ENCODE measurements at places on chromosomes 1 and 21.

DNA sequence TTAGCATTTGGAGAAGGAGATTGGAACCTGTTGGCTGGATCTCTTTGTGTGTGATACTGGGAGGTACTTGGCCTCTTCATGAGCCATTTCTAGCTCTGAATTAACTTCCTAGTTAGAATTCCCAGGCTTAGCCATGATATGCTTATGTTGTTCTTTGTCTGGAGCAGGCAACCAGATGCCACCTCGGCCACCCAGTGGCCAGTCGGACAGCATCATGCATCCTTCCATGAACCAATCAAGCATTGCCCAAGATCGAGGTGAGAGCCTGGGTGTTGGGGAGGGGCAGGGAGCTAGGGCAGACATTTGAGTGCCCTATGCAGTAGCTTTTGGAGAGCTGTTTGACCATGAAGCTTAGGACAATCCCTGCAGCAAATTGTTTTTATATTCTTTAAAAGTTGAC is 26.5 kb upstream of the PIGV start:
- DNase-seq, result no peak

DNA sequence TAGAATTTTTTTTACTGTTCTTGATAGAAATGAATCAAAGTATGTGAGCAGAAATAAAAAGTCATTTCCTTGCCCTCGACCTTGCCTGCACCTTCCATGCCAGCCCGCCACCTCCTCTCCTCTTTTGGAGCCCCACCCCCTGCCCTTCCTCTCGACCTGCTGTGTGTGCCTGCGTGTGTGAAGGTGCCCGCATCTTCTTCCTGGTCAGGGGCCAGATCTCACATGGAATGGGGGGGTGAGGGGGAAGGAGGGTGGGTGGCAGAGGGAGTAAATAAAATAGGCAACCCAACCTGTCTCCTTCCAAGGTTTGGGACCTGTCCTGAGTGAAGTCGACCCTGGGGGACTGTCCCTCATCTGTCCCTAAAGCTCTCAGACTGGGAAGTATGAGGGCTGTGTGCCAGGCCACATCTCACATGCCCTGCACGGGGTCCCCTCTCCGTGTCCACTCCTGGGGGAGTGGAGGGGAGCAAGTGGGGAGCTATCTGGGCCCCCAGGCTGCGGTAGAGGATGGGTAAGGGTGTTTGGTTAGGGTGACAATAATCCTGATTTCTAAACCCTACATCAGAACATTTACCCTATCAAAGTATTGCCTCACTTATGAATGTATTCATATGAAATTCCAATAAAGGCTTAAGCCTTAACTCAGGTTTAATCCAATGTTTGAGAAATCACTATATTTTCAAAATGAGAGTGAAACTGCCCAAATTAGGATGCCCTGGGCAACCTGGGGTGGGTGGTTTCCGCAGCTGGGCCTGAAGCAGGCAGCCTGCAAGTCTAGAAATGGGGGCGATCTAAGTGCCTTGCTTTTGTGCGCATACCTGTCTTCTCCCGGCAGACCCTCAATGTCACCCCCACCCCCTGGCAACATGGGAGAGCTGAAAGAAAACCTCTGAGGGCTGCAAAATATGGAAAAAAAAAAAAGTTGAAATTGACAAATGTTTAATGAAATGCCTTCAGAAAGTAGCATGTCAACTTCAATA is 15.4 kb downstream of the AMPD2 start:
- no peak for DNase-seq

GRCh38 chr1:64597113-64597512 is 127.2 kb downstream of the CACHD1 start:
- no peak for DNase-seq

DNA sequence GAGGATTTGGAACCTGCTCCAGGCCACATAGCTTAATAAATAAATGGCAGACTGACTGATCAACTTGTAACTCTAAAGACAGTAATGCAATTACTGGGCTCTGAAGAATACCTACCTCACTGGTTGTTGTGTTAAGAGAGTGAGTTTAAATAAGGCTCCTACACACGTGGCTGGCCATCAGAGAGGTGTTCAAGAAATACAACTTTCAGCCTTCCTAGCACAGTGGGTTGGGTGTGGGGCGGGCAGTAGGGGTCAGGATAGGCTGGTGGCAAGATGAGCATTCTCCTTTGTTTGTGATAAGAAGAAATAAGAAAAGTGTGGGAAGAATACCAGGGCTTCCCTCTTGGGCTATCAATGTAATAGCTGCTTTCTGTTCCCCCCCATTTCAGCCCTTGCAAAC is 151.3 kb downstream of the DAB1 start:
- DNase-seq, result no peak

- DNase-seq, result peak; percentile 61
Observed at GRCh38 chr1:203340112-203340790, 10.7 kb downstream of the FMOD start.

DNA sequence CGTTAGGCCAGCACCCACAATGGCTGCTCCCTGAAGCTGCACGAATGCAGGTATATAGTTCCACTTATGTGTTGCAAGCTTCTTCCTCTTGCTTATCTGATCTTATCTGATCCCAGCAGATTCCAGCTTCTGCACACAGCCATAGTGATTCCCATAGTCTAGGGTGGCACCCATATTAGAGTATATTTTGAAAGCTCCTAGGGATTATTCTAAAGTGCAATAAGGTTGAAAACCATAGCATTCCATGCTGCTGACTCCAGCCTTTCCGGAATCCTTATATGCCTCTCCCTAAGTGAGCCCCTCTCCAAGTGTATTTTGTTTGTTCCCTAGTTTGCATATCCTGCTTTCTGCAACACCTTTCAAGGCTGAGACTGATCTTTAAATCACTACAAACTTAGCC is 432.0 kb downstream of the SETD4 start:
- DNase-seq, result no peak

GRCh38 chr1:32464716-32465577 is at the start of gene ZBTB8B:
TSS of gene ZBTB8B (plus strand) at chr1:32465072. CDS start at chr1:32470625, 5,553 bp downstream.
- peak; percentile 14 for DNase-seq

GRCh38 chr1:91098299-91098906 is 76.6 kb upstream of the ZNF644 start:
- DNase-seq, result no peak

DNA sequence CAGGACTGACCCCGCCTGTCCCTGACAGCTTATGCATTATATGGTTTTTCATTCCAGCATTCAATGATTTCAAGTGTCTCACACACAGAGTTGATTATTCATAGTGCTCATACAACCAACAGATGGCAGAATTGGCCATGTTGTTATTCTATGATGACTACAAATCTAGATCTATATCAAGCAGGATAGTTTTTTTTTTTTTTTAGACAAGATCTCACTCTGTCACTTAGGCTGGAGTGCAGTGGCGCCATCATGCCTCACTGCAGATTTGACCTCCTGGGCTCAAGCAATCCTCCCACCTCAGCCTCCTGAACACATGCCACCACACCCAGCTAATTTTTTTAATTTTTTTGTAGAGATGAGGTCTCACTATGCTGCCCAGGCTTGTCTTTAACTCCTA is 40.1 kb upstream of the LRRC8D start:
- DNase-seq, result no peak

DNA sequence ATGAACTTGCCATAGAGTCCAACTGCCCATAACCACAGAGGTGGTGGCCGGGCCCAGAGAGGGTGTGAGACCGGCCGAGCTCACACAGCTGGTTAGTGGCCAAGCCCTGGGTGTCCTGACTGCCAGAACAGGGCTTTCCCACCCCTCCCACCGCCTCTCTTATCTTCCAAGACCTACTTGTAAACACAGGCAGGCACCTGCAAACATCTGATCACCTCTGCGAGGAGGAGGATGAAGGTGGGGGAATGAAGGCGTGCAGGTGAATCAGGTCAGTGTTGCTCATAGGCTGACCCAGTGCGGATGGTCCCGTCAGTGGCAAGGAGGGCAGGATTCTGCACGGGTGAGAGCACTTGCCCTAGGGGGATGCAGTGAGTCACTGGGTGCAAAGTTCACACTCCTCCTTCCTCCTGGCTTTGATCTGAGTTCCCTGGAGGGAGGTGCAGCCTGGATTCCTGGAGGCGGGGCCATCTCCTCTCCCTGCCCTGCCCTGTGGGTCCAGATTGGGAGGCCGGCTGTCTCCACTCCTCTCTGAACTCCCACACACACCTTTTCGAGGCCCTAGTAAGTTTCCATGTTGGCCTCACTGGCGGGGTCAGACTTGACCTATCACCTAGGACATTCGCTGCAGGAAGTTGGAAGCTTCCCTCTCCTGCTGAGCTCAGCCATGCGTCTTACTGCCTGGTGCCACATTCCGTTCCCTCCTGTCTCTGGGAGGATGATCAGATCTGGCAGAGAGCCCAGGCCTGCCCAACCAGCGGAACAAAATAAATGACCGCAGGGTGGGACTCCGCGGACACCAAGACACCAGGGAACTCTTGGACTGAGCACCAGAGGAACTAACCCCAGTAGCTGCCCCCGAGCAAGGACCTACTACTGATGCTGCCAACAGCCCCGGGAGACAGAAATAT is 7.3 kb downstream of the UQCRHL start:
- peak; percentile 94 for DNase-seq

GRCh38 chr1:156627313-156627880 is 8.2 kb downstream of the HAPLN2 start:
- peak; percentile 42 for DNase-seq

DNA sequence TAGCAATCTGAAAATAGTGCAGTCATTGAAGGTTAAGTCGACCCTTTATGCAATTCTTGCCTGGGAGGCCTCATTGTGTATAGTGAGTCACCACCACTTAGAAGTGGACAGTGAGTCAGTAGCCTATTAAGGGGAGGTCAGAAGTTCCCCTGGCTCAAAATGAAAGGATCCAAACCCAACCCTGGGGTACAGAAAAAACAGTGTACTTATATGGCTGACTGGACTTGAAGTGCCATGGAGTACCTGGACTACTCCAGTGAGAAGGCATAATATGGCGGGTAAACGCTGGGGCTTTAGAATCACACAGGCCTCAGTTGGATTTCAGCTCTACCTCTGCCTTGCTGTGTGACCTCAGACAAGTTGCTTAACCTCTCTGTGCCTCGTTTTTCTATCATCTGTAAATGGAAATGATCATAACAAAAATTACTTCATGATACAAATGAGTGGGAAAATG is 2.2 kb upstream of the BCL9 start:
- DNase-seq, result peak; percentile 83

DNA sequence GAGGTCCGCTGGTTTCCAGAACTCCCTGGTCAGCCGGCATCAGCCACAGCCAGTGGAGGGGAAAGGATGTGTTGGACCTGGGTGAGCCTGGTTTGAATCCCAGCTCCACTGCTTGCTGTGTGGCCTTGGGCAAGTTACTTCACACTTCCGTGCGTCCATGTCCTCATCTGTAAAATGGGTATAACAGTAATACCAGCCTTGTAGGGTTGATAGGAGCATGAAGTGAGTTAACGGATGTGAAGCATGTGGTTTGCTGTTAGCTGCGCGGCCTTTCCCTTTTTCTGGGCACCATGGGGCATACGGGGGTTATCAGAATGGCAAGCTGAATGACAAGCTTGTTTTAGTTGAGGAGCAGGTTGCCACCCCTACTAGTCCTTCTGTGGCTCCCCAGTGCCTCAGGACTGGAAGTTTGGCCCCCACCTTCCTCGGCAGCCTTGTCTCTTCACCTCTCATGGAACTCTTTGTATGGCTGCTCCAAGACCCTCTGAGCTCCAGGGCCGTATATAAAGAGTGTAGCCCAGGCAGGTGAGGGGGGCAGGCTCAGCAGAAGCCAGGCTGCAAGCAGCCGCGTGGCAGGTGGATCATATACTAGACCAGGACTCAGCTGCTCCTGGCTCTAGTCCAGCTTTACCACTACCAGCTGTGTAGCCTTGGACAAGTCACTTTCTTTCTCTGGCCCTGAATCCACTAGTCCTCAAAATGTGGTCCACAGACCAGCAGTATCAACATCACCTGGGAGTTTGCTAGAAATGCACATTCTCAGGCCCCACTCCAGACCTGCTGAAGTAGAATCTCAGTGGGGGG is 95.4 kb downstream of the LACTBL1 start:
- DNase-seq, result no peak

DNA sequence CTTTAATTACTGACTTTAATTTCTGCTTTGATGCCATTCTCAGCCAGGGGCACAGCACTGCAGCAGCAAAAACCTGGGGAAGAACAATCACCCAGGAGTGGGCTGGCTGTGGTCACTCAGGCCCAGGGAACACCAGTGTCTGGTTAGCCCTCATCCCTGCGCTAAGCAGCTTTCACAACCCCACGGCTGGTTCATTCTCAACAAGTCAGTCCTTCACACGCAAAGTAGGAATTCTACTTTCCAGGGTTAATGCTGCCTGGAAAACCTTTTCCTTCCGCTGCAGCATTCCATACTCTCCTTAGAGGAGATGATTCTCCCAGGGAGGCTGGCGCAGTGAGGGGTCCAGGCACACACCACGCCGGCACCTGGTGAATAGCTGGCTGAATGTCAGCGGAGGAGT is 24.3 kb upstream of the KCNE1 start:
- no peak for DNase-seq

DNA sequence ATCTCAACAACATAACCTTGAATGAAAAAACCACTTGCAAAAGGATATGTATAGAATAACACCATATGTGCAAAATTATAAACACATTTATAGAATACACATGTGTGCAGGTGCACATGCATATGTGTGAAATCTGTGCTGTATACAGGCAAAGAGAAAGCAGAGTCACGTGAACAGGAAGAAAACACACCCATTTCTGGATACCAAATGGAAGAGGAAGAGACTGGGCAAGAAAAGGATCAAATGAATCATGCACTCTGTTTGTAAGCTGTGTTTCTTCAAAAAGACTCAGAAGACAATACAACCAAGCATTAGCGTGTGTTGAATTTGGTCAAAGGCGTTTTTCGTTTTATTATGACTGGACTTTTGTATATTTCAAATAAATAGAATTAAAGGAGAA is 111.3 kb upstream of the ERG start:
- no peak for DNase-seq

DNA sequence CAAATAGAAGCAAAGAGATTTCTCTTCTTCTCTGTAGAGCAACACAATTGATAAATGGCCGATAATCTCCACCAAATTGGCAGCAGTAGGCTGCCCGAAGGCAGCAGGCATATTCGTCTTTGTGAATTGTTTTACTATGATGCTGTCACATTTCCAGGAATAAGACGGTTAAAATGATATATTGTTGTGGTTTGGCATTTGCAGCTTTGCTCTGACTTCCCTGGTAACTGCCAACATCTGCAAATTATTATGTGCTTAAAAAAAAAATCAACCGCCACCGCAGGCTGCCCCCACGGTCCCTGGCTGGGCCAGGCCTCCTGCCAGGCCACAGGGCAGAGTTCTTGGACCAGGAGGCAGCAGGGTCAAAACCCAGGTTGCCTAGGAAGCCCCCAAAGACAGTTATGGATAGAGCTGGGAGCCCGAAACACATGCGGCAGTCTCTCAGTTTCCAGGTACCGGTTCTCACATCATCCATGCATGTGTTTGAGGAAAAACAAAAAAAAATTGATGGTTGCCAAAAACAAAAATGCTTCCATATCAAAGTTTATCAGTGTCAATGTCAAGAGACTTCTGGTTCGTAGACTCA is 179.3 kb downstream of the ETS2 start:
- DNase-seq, result peak; percentile 85
